ENCODE measurements at places on chromosomes 16 and 17.

DNA sequence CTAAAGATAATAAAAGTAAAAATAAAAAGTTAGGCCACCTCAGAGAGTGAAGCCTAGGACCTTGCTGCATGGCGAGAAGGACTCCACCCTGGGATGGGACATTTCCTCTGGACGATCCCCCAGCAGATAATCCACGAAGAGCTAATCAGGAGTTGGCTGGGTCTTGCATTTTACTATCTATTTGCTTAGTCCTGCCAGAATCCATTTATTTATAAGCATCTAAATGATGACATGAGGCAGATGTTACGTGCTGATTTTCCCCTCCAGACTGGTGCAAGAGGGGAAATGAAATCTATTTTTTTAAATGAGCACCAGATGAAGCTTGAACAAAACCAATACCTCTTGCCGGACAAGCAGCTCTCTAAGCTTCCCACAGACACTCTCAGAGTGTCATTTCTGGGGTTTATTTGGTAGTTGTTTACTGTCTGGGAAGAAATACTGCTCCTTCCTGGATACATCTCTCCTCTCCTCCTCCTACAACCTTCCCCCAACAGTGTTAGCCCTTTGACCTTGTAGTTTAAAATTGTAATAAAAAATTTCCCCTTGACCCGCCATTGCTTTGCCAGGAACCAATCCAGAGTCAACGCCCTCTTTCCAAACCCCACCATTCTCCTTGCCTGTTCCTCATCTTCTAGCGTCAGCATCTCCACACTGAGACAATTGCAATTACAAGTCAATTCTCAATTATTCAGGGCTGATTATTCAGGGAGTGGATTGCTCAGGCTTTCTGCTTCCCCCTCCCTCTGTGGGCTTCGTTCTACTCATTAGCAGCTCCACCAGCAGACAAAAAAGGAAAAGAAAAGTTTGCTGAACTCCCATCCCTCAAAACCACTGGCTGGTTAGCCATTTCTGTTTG lies 63.0 kb downstream of the GSG1L start:
- no peaks in the 10 kb centered on the region for H3K36me3 ChIP-seq
- H3K4me3 ChIP-seq, result no peak overlapping the region
- DNase-seq, result no peak

- H3K27me3 ChIP-seq, result no peaks in the 10 kb centered on the region
- peak overlapping the region; percentile 97 for H3K4me3 ChIP-seq
- H3K36me3 ChIP-seq, result peaks cover 4% of the 10 kb centered on the region
- peaks cover 57% of the 10 kb centered on the region for H3K4me1 ChIP-seq
Measured at GRCh38 chr16:70437017-70437581, 1.8 kb downstream of the ST3GAL2 start.

DNA sequence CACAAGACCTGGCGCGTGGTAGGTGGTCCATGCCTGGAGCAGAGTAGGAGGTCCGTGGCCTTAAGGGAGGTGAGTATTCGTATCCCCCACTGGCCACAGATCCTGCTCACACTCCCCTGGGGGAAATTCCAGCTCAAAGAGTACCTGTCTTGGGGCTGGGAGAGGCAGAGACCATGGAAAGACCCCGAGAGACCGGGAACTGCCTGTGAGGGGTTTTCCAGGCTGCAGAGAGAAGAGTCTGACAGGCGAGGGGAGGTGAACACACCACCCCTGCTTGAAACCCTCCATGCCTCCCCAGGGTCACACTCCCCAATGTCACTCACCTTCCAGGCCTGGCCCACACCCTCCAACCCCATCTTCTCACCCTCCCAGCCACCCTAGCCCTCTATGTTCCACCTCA lies 12.6 kb upstream of the SNN start:
- peaks cover 5% of the 10 kb centered on the region for H3K4me1 ChIP-seq
- H3K27me3 ChIP-seq, result no peaks in the 10 kb centered on the region
- no peak for DNase-seq
- H3K27ac ChIP-seq, result no peak overlapping the region

DNA sequence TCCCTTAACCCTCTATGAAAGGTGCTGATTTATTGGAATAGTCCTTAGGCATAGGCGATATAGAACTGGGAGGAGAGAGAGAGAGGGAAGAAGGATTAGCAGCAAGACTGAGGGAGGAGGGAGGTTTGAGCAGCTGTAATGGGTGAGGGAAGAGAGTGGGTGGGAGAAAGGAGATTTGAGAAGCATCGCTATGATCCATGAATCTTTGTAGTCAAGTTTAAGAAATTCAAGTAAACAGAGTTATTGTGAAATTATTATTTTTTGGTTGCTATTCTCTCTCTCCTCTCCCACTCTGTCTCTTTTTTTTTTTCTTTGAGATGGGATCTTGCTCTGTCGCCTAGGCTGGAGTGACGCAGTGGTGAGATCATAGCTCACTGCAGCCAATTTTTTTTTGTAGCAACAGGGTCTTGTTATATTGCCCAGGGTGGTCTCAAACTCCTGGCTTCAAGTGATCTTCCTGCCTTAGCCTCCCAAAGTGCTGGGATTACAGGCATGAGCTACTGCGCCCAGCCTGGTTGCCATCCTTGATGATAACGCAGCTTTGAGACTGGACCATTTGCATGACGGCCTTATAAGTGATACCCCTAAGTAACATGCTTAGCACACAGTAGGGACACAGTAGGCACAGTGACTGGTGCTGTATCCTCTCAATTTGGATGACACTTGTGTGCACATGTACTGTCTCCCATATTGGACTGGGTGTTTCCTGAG lies 21.0 kb upstream of the TNS4 start:
- H3K4me1 ChIP-seq, result peaks cover 14% of the 10 kb centered on the region
- H3K27ac ChIP-seq, result no peak overlapping the region
- no peak for DNase-seq
- peaks cover 2% of the 10 kb centered on the region for H3K27me3 ChIP-seq
- H3K4me3 ChIP-seq, result no peak overlapping the region

- H3K4me3 ChIP-seq, result peak overlapping the region; percentile 13
- peaks cover 9% of the 10 kb centered on the region for H3K36me3 ChIP-seq
- peaks cover 29% of the 10 kb centered on the region for H3K4me1 ChIP-seq
- H3K27me3 ChIP-seq, result no peaks in the 10 kb centered on the region
- no peak for DNase-seq
Measured at GRCh38 chr17:82876149-82876548, 36.3 kb upstream of the ZNF750 start.

DNA sequence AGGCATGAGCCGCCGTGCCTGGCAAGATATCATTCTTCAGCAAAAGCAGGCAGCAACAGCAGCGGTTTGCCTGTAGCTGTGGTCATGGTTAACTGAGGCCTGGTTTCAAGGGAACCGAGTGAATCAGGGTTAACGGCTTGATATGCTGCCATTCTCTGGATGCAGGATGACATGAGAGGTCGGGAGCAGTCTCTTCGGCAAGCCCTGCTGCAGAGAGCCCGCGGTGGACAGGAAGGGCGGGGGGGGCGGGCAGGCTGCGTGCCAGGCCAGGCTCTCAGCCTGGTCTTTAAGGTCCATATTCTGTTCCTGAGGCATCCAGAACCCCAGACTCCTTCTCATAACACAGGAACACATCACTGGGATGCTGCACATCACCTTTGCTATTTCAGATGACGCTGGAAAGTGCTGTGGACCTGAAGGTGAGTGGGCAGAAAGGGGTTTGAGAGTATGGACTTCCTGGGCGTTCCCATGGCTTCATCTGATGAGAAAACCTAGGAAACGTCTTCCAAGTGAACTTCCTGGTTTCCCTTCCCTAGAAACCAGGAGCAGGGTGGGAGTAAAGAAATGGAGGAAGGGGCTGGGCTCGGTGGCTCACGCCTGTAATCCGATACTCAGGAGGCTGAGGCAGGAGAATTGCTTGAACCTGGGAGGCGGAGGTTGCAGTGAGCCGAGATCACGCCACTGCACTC lies 165.6 kb upstream of the RPH3AL start:
- H3K27me3 ChIP-seq, result no peaks in the 10 kb centered on the region
- peaks cover 38% of the 10 kb centered on the region for H3K36me3 ChIP-seq
- no peak overlapping the region for H3K27ac ChIP-seq

DNA sequence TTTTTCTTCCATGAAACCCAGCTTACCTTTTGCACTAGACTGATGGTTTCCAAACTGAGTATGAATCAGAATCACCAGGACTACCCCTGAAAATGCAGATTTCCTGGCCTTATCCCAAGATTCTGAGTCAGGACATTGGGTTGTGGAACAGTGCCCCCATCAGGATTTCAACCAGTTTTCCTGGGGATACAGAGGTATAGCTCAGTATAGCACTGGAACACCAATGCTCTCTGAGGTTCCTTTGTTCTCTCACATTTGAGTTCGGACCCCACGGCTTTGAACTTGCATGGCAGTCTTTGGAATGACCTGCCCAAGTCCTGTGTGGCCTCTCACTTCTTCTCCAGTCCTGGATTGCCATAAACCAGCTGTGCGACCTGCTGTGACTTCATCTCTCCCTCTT lies 12.8 kb upstream of the CCL8 start:
- peaks cover 28% of the 10 kb centered on the region for H3K27me3 ChIP-seq
- no peak overlapping the region for H3K27ac ChIP-seq
- no peaks in the 10 kb centered on the region for H3K36me3 ChIP-seq
- no peak for DNase-seq

DNA sequence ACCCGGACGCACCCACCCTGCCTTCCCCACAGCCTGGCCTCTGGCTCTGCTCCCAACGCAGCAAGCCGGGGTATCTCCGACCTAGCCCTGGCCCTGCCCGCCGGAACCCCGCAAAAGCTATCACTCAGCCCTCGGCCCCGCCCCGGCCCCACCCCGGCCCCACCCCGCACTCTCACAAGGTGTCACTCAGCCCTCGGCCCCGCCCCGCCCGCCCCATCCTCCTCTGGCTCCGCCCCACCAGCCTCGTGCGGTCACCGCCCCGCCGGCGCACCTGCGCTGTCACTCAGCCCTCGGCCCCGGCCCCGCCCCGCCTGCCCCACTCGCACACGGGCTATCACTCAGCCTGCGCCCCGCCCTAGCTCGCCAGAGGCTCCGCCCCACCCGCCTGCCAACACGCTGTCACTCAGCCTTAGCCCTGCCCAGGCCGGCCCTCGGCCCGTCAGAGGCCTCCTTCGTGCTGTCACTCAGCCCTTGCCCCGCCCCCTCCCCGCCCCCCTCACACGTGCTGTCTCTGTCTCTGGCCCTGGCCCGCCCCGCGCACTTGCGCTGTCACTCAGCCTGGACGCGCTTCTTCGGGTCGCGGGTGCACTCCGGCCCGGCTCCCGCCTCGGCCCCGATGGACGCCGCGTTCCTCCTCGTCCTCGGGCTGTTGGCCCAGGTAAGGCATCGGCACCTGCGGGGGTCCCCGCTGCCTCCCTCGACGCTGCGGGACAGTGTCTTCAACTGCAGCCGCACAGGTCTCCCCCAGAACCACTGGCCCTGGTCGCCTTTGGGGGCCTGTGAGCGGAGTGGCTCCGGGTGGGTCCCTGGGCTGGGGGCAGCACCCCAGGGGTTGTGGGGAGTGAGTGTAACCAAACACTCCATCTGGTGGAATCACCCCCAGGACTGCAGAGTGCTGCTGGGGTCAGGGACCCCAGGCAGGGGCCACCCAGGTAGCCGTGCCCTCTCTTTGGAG lies at the start of gene CDH15:
TSS of gene CDH15 (plus strand) at position 533 of the 955 bp plus-strand sequence. CDS start at position 617, 84 bp downstream.
- peaks cover 24% of the 10 kb centered on the region for H3K27me3 ChIP-seq
- no peaks in the 10 kb centered on the region for H3K36me3 ChIP-seq
- H3K4me1 ChIP-seq, result peaks cover 14% of the 10 kb centered on the region
- H3K27ac ChIP-seq, result no peak within 1 kb of the TSS
- peak within 1 kb of the TSS; percentile 56 for H3K4me3 ChIP-seq

- no peak for DNase-seq
- H3K4me3 ChIP-seq, result no peak overlapping the region
Measured at GRCh38 chr17:17140590-17140980, 65.5 kb downstream of the PLD6 start.

- no peaks in the 10 kb centered on the region for H3K36me3 ChIP-seq
- no peak overlapping the region for H3K4me3 ChIP-seq
- no peak for DNase-seq
- H3K4me1 ChIP-seq, result peaks cover 68% of the 10 kb centered on the region
Measured at GRCh38 chr16:19753815-19754643, 36.0 kb downstream of the IQCK start.

DNA sequence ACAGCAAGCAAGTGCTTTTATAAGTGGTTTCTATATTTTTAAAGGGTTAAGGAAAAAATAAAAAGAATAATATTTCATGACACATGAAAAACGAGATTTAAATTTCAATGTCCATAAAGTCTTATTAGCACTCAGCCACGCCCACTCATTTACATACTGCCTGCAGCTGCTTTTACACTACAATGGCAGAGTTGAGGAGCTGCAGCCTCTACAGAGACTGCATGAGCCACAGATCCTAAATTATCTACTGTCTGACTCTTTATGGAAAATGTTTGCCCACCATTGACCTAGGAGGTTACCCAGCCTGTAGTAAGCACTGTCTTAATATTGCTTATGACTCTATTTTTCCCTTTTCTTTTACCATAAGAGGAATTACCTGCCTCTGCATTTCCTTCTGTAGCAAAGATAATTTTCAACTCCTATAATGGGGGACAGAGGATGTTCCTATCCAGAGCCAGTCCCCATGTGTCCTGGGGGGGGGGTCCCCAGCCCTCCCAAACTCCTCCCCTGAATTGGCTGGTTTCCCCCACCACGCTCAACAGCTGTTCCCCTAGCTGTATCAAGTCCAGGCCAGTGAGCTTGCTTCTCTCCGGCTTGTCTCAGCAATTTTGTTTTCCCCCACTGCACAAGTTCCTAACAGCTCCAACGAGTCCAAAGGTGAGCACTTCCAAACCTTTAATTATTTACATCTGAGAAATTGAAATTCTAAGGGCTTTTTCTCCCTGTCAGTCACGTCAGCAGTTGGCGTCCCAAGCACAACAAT lies 139.4 kb upstream of the ERCC4 start:
- H3K36me3 ChIP-seq, result no peaks in the 10 kb centered on the region
- H3K27ac ChIP-seq, result no peak overlapping the region
- DNase-seq, result no peak
- H3K4me3 ChIP-seq, result no peak overlapping the region
- H3K27me3 ChIP-seq, result peaks cover 9% of the 10 kb centered on the region

- no peaks in the 10 kb centered on the region for H3K27me3 ChIP-seq
- peak overlapping the region; percentile 77 for H3K27ac ChIP-seq
- DNase-seq, result no peak
- H3K4me1 ChIP-seq, result peaks cover 42% of the 10 kb centered on the region
Measured at GRCh38 chr17:61072648-61073047, 327.0 kb upstream of the TBX2 start.

DNA sequence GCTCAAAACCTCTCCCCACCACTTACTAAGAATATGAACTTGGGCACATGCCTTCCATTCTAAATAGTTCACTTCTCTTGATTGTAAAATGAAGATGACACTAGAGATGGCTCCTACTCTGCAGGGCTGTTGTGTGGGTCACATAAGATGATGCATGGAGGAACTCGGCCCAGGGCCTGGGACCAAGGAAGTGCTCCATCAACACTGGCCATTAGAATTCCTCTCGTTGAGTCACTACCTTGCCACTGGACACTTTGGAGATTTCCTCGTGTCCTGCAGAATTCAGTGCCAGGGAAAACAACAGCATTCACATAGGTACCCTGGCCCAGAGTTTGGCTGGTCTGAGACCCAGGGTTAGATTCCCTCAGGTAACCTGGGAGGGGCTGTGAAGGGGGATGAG lies 18.6 kb downstream of the HNF1B start:
- no peak for DNase-seq
- H3K27ac ChIP-seq, result no peak overlapping the region
- H3K27me3 ChIP-seq, result peaks cover 3% of the 10 kb centered on the region
- peaks cover 12% of the 10 kb centered on the region for H3K4me1 ChIP-seq

GRCh38 chr16:58815181-58815888 lies 81.2 kb upstream of the GOT2 start:
- H3K36me3 ChIP-seq, result no peaks in the 10 kb centered on the region
- H3K4me1 ChIP-seq, result peaks cover 8% of the 10 kb centered on the region
- H3K4me3 ChIP-seq, result no peak overlapping the region
- DNase-seq, result no peak
